ENCODE measurements at places on chromosomes 5 and 9. TPM values are rescaled to one million over a fixed set of nuclear protein-coding genes. Genes with fewer than 3 reads are reported as not detected.
A peak's percentile ranks its signal among the peaks of the same experiment; 100 is the strongest.

Gene KIAA0825
- 2.1 TPM for total RNA-seq

Gene PCDHB16
- not detected for total RNA-seq

Gene CD180
- total RNA-seq = 0.17 TPM

DNA sequence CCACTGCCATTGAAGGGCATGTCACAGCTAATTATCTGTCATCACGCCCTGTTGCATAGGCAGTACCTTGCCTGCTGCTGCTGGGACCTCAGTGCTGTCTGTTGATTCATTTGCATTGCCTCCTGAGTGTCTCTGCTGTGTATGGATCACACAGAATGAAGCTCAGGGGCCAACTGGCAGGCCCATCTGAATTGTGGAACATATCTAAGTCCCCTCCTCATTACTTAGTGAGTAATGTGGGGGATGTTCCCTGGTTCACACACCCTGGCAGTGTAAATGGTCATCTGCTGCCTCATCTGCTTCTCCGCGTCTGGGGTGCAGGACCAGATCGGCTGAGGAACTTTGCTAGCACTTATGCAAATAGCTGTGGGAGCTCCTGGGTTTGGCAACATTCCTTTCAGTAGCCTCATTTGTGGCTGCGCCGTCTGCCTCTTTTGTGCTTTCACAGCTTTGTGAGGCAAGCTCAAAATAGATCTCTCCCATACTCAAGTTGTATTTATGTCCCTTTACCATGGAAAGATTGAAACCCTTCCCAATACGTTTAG is 25.4 kb downstream of the TYRP1 start:
- no peak for DNase-seq

- no peak for DNase-seq
Measured at GRCh38 chr5:33828626-33829308, 63.0 kb downstream of the ADAMTS12 start.

GRCh38 chr5:172616730-172617129 is 24.3 kb upstream of the NEURL1B start:
- DNase-seq = no peak

Gene OR1J2
- total RNA-seq = not detected

GRCh38 chr5:96476654-96477053 is 43.6 kb upstream of the PCSK1 start:
- no peak for DNase-seq

GRCh38 chr5:154653418-154653763 is 101.8 kb upstream of the LARP1 start:
- DNase-seq = no peak

GRCh38 chr5:112974901-112975300 is 1.7 kb upstream of the DCP2 start:
- DNase-seq = no peak

Gene LCN15
- not detected for total RNA-seq

- no peak for DNase-seq
Measured at GRCh38 chr5:116032991-116033390, 719 bp downstream of the ARL14EPL start.

DNA sequence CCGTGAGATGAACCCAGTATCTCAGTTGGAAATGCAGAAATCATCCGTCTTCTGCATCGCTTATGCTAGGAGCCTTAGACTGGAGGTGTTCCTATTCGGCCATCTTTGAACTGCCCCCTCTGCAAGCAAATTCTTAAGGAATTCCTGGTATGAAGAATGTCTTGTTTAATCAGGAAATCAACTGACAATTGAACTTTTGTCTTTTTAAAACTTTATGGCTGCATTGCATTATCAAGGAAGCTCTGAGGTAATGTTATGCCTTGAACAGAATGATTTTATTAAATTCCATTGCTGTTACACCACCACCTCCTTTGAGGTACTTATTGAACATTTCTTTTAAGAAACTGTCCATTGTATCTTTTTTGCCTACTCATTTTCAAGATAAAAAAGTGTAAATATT is 1915.7 kb upstream of the CDH9 start:
- DNase-seq = no peak

DNA sequence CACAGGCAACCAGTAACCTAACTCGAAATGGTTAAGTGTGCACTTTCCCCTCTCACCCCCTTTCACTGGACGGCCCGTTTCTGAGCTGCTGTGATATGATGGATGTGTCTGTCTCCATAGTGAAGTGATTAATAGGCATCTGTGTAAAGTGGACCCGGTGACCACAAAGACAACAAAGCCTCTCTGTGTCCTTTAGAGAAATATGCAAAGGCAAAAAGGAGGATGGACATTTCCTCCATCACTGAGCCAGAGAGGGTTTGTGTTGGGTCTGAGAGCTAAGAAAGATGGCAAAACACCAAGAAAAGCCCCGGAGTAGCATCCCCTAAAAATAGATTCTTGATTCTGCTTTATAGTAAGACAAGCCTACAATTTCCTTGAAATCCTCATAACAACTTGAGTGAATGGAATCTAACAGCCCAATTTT is 120.6 kb downstream of the SEMA6A start:
- no peak for DNase-seq

DNA sequence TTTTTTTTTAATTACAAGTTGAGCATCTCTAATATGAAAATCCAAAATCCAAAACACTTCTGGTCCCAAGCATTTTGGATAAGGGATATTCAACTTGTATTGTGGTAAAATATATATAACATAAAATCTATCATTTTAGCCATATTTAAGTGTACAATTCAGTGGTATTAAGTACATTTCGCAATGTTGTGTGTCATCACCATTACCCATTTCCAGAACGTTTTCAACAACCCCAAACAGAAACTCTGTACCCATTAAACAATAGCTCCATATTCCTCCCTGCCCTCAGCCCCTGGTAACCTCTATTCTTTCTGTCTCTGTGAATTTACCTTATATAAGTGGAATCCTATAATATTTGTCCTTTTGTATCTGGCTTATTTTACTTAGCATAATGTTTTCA is 24.9 kb downstream of the TICAM2 start:
- DNase-seq = no peak

GRCh38 chr5:89443508-89443907 is 560.5 kb upstream of the MEF2C start:
- no peak for DNase-seq

- no peak for DNase-seq
Measured at GRCh38 chr9:38009035-38009501, 60.0 kb downstream of the SHB start.

GRCh38 chr5:14732991-14733390 is 68.5 kb downstream of the OTULIN start:
- DNase-seq = no peak

DNA sequence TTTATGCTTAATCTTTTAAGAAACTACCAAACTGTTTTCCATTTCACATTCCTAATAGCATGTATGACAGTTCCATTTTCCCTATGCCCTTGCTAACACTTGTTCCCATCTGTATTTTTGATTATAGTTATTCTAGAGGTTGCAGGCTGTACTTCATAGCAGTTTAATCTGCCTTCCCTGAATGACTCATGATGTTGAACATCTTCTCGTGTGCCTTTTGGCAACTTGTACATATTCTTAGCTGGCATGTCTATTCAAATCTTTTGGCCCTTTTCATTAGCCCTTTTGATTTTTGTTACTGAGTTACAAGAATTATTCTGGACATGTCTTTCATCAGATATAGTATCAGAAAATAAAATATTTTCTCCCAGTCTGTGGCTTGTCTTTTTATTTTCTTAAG is 320.3 kb downstream of the DIRAS2 start:
- DNase-seq = no peak

GRCh38 chr9:134381671-134382516 is 55.6 kb downstream of the RXRA start:
- DNase-seq = peak; percentile 55

Gene PDCD1LG2
- 2.2 TPM for total RNA-seq

Gene NDUFA8
- total RNA-seq = 35.9 TPM

GRCh38 chr9:91346644-91347043 is 15.1 kb downstream of the AUH start:
- no peak for DNase-seq

Gene PTCD2
- total RNA-seq = 8.1 TPM

Gene CFAP90
- not detected for total RNA-seq

- peak; percentile 6 for DNase-seq
Measured at GRCh38 chr5:175246242-175246888, 197.6 kb downstream of the DRD1 start.

Gene HTR1A
- total RNA-seq = not detected

Gene DNLZ
- 14.6 TPM for total RNA-seq

Gene SLC45A2
- not detected for total RNA-seq

DNA sequence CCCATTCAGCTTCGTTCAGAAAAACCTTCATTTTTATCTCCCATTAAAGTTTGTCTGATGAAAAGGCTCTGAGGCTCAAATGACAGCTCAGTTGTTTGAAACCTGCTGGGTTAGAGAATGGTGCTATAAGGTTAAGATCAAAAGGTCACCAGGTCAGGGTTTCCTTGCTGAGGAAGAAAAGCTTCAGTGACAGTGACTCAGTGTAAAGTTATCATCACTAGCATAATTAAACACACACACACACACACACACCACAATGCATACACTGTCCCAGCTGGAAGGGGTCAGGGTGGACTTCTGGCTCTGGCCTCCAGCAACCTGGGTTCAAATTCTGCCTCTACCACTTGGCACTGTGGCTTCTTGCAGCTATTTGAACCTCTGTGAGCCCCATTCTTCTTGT is 281.1 kb downstream of the DOCK8 start:
- no peak for DNase-seq

- DNase-seq = no peak
Measured at GRCh38 chr5:176153741-176154140, 84.5 kb upstream of the SIMC1 start.

All from activated CD4-positive, alpha-beta T cell treated with anti-CD3 and anti-CD28 coated beads, Interleukin-2, amount 10 ng/mL, durations not matched to agents 7 days and 5 days (primary cell).